SHP77 treated with DMSO at 0.1 percent for 48 hours (cell line): ENCODE measurements at places on chromosomes 12 and 14.

- no peak for DNase-seq
These were observed 1766.9 kb upstream of the SEL1L start for GRCh38 chr14:83300476-83301064.

DNA sequence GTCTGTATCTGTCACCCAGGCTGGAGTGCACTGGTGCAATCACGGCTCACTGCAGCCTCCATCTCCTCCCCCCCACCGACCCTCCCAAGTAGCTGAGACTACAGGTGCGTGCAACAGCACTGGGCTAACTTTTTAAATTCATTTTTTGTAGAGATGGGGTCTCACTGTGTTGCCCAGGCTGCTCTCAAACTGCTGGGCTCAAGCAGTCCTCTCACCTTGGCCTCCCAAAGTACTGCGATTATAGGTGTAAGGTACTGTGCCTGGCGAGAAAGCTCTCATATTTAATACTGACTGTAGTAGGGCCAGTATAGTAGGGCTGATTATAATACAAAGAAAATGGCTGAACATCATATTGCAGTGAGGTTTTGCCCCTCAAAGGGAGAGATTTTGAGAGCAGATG, 2.4 kb downstream of the RIC8B start:
- DNase-seq: no peak

DNA sequence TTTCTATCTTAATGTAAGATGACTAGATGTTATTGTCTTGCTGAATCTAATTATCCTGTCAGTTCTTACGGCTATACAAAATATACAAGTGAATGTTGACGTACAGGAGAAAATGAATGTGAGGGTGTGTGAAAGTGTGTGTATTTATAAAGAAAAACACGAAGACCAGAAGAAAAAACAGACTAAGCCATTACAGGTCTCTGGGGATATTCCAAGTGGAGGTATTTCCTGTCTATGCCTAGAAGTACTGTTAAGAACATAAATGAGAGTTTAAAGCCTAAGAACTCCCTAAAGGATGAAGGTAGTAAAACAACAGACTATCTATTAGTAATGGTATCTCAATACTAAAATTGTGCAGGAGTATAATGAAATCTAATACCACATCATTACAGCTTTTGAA, 7.6 kb downstream of the MDM1 start:
- DNase-seq: no peak

GRCh38 chr14:77554207-77554606, 55.6 kb upstream of the ISM2 start:
- DNase-seq: no peak

DNA sequence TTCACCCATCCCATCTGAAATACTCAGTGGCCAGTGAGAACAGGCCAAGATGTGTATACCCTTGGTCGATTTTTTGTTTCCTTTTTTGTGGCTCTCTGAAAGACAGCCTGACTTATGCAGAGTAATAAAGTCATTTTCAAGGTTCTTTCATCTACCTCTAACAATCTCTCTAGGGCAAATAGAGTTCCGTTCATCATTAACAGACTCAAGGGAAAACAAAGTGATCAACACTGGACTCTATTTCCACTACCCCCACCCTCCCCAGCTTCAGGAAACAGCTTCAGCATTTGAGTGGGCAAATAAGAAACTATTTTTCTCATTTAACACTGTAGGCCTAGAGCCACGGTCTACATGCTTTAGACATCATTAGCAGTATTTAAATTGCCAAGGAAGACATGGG, 15.9 kb downstream of the PRKAB1 start:
- no peak for DNase-seq
